ENCODE measurements at places on chromosomes 1 and 21.

GRCh38 chr1:17011092-17011438, 663 bp downstream of the ATP13A2 start:
- no peak for DNase-seq

GRCh38 chr1:91744953-91745639, 140.9 kb downstream of the TGFBR3 start:
- DNase-seq, result peak; percentile 67

- no peak for DNase-seq
These were observed 1.4 kb downstream of the DENND1B start for GRCh38 chr1:197773856-197774255.

DNA sequence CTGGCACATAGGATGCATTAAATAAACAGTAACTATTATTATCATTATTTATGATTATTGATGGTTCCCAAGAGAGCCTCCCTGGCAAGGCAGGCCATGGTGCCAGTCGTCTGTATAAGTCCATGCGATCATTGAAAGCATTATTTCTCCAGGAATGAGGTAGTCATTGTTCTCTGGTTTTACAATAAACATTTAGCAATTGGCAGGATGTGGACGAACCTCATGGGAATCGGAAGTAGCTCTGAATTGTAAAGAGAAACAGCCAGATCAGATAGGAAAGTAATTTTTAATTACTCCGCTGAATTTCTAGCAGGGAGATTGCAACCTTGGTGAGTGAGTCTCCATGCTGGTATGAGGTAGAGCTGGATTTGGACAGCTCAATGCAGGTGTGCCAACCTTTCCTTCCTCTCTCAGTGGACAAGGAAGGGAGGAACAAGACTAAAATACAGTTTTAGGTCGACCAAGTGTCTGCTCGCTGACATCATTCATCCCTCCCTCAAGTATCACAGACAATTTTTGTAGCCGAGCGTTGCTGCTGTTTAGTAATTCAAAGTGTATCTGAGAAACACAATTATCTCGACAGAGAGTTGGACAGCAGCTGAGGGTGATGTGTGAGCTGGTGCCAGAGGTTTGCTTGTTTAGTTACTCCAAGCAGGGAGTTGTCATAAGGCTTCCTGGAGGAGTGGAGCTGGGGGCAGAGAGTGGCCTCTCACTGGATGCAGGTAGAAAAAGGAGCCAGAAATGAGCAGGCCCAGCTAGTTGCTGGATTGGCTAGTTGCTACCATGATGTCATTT, 250.8 kb downstream of the KCNJ6 start:
- DNase-seq, result no peak

GRCh38 chr1:92934395-92935378, 26.6 kb downstream of the DIPK1A start:
- peak; percentile 15 for DNase-seq

GRCh38 chr1:160022330-160023310, 9.2 kb downstream of the PIGM start:
- DNase-seq, result no peak
